ENCODE measurements at places on chromosomes 5 and 9.

GRCh38 chr5:143229896-143230675 is 173.4 kb downstream of the NR3C1 start:
- DNase-seq: no peak

DNA sequence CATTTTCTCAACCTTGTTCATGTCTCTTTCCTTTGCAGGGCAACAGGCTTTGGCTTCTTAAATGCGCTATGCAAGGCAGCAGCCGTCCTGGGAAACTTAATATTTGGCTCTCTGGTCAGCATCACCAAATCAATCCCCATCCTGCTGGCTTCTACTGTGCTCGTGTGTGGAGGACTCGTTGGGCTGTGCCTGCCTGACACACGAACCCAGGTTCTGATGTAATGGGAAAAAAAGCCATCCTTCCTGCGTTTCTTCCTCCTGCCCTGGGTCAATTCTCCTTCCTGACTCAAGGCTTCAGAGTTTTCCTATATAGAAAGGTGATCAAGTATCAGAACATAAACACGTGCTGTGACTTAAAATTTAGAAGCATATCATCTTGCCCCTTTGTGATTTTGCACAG is 77.8 kb upstream of the IQGAP2 start:
- no peak for DNase-seq

GRCh38 chr9:136231478-136232297 is 13.9 kb downstream of the QSOX2 start:
- no peak for DNase-seq

DNA sequence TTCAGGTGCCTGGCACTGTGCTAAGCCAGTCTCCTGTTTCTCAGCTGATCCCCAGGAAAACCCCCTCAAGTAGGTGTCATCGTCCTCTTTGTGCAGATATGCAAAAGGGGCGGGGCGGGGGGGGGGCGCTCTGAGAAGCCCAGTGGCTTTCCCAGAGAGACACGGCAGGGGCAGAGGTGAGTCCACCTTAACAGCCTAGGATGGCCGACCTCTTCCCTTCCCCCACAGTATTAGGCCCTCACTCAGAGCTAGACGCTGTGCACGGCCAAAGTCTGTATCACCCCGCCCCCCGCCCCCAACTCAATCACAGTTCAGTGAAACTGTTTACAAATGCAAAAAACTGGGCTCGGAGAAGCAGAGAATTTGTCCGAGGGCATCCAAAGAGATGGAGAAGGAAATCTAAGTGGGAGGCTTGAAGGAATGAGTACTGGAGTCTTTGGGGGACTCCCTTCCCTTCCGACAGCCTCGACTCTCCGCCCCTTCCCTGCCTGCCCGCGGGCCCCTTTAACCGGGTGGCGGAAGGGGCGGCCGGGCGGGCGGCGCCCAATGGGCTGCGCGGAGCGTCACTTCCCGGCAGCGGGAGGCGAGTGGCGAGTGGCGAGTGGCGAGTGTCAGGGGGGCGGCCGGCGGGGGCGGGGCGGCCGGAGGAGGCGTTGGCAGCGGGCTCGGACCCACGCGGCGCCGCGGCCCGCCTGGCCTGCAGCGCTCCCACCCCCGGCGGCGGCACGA is at the start of gene ERGIC1:
ERGIC1 (plus strand) TSS at position 566 of the 729 bp plus-strand sequence; CDS start at position 729, 163 bp downstream.
- peak; percentile 65 for DNase-seq

DNA sequence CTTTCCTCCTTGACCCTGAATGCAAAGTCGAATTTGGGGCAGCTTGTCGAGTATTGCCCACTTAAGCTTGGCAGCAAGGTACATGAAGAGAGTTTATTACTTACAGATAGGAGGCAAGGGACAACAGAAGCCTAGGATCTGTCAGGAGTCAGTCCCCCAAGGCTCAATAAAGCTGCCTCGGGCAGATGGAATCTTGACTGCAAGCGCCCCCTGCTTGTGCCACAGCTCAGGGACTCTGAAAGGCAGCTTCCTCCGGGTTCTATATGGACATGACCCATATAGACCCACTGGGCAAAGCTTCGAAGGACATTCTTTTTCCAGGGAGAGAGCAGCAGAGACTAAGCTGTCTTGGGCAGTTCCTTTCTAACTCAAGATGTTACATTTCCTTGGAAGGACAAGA is 971.5 kb downstream of the EFNA5 start:
- no peak for DNase-seq

DNA sequence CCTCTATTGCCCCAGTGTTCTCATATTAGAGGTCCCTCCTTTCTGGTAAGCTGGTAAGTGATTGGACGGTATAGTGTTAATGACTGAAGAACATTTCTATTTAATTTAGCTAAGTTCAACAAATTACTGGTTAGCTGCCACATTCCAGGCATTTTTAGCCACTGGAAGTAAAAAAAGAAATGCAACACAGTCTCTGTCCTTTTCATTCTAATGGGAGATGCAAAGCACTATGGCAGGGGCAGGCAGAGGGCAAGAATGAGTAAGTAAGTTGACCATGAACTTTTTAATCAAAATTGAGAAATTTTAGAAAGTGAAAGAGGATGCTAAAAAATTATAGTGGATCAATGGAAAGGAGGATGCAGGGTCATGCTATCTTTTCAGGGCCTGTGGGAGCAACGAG is 137.4 kb downstream of the GPBP1 start:
- DNase-seq: no peak

- no peak for DNase-seq
These were observed 117.2 kb upstream of the TBCA start for GRCh38 chr5:77893225-77893860.

DNA sequence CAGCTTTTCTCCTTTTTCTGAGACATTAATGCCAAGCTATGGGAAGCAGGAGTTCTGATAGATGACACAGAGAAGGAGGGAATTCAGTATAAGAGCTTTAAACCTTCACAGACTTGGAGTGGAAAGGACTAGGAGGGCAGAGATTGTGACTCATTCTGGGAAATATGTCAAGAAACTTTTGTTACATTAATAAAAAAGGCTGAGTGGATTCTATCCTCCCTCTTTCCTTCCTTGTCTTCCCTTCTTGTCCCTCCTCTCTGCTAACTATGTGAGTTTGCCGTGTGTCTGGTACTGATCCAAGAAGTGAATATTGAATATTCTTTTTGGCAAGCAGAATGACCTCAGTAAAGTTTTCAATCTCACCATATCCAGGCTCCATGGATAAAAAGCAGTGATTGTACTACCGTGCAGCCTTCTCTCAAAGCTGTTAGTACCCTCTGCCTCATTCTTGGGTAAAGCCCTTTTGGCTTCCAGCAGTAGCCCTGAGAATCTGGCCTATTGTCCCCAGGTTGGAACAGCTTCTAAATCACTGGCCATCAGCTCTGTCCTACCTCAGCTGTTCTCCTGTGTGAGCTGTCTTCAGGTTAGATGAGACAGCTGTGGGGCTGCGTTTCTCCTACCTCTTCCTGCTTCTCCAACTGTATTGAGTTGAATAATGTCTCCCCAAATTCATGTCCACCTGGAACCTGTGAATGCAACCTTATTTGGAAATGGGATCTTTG is 73.9 kb downstream of the ATG10 start:
- DNase-seq: no peak

- no peak for DNase-seq
These were observed 53.4 kb upstream of the SV2C start for GRCh38 chr5:76029739-76030138.

GRCh38 chr9:16787724-16788123 is 82.7 kb downstream of the BNC2 start:
- no peak for DNase-seq

- DNase-seq: no peak
These were observed 1011.3 kb upstream of the WWC1 start for GRCh38 chr5:167280111-167280510.

GRCh38 chr5:6326776-6327175 is 51.6 kb downstream of the MED10 start:
- no peak for DNase-seq

All from HAP-1 (cell line).